Suprapubic skin (tissue), 4 donors: ENCODE measurements at places on chromosomes 4 and X. TPM values are rescaled to one million over a fixed set of nuclear protein-coding genes. Genes with fewer than 3 reads are reported as not detected.

The BEX4 gene
- 19.9 TPM for total RNA-seq

The STOX2 gene
- total RNA-seq: 10.8 TPM

The SSX4 gene
- total RNA-seq: not detected

The IL1RAPL2 gene
- total RNA-seq: 0.25 TPM

The FAM53A gene
- 2.2 TPM for total RNA-seq

The FAM236D gene
- total RNA-seq: not detected

The BANK1 gene
- 2.1 TPM for total RNA-seq

The NHSL2 gene
- total RNA-seq: 3.9 TPM

The H2BW1 gene
- not detected for total RNA-seq

GRCh38 chr4:106369456-106370060, 980 bp upstream of the GIMD1 start:
- DNase-seq: no peak

GRCh38 chrX:30248854-30249253, 1.9 kb downstream of the MAGEB1 start:
- no peak for DNase-seq

DNA sequence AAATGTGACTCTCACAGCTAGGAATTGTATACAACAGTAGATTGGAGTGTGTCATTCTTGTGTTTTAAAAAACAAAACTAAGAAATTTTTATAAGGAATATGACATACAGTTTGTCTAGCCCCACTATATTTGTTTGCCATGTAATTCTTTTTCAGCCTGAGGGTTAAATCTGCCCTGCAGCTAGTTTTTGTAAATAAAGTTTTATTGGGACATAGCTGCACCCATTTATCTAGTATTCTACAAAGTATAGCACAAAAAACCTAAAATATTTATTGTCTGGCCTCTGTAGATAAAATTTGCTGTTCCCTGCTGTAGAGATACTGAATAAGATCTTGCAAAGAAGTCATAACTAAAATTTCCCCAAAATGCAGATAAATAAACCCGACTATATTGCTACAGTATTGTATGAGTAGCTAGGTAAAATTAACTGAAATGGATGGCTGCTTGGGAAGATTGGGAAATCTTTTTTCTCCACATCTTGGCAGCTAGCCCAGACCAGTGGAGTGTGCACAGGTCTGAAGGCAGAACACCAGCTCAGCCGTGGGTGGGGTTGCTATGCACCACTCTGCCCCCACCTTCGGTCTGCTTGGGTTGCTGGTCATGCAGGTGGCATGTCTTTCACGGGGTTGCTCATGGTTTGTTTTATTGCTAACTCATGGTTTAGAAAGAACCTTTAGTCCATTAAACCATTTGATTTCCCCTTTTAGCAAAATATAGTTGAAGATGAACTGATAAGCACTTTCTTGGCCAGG, 127.9 kb downstream of the KLHL8 start:
- DNase-seq: no peak

- DNase-seq: no peak
Measured at GRCh38 chrX:39519030-39519488, 578.7 kb downstream of the BCOR start.

GRCh38 chrX:115709039-115709438, 148.1 kb downstream of the PLS3 start:
- DNase-seq: no peak

DNA sequence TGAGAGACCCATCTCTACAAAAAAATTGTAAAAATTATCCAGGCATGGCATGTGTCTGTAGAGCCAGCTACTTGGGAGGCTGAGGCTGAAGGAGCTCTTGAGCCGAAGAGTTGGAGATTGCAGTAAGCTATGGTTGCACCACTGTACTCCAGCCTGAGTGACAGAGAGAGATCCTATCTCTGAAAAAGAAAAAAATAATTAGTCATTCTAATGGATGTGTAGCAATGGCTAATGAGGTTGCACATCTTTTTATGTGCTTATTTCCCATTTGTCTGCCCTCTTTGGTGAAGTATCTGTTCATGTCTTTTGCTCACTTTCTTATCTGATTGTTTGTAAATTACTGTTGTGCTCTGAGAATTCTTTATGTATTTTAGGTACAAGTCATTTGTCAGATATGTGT, 19.0 kb upstream of the MAML3 start:
- DNase-seq: no peak

DNA sequence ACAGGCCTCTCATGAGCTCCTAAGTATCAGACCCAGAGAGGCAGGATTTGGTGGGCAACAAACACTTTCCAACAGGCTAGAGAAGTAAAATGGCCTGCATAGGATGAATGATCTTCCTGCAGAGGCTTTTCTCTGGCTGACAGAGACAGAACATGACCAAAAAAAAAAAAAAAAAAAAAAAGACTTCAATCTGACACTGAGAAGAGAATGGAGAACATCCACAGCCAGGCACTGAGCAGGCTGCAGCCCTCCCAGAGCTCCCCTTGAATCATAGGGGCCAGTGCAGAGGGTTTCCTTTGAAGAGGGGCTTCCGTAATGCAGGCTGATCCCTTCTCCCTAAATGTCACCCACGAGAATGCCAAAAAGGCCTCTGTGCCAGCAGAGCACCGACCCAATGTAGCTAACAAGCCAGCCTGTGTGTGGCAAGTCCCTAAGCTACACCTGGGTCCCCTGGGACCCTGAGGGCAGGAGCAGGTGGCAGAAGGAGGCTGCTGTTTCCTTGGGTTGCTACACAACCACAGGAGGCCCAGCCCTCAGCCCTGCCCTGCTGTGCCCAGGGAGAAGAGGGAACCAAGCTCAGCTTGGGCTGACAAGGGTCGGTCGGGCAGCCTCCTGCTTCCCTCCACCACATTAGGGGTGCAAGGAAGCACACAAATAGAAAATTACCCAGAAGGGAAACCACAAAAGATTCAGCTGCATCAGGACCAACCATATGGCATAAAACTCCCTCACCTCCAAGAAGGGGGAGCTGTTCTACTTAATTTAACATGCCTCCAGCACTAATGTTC, 55.6 kb downstream of the MAP7D2 start:
- no peak for DNase-seq

DNA sequence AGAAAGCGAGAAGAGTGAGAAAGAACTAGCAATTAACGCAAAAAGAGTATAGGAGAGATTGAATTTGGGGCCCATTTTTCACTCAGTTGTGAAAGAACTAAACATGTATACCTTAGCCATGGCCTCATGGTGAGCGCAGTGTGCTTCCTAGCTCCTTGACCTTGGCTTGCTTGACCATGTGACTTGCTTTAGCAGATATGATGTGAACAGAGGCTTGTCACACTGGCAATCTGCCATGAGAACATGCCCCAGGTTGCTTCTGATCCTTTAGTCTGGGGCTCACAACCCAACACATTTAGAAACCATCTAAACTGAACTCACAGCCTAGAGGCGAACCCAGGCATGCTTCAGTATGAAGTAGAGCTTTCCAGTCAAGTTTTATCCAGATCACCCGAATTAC, 260.1 kb upstream of the FTHL17 start:
- no peak for DNase-seq

DNA sequence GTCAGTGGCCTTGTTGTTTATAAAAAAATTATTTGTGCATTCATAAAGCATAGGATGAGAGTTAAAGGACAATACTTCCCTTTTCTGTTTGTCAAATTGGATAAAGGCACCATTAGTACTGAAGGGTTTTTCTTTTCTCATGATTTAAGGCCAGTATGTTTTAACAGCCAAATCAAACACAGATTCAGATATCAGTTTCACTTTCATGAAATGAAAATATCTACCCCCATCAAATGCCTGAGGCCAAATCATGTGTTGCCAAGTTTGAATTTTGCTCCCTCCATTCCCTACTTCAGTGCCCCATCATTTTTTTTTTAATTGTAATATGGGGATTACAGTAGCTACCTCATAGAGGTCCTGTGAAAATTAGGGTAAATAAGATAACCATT, 745.9 kb downstream of the RPA4 start:
- DNase-seq: no peak

DNA sequence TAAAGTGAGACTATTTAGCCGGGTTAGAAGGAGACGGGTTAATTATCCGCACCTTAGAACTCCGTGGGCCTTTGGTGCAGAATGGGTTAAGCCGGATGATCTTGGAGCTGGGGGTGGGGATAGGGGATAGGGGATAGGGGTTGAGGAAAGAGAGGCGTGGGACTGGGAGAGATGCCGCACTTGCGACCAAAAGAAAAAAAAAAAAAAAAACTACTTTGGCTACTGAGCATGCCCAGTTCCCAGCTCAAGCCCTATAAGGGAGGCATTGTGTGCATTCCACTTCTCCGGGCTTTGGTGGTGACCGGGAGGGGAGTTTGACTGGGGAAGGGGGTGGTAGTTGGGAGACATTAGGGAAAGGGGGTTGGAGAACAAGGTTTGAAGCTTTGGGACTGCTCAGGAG, at the start of gene SLITRK4:
Gene SLITRK4 (minus strand): TSS at position 187 of the 400 bp plus-strand sequence. CDS start 4,993 bp downstream, outside the sequence.
- no peak for DNase-seq

DNA sequence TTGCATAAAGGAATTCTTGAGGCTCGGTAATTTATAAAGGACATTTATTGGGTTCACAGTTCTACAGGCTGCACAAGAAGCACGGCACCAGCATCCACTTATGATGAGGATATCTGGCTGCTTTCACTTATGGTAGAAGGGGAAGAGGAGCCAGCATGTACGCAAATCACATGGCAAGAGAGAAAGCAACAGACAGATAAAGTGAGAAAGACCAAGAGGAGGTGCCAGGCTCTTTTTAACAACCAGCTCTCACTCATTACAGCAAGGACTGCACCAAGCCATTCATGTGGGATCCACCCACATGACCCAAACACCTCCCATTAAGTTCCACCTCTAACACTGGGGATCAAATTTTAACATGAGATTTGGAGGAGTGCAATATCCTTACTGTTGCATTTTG, 1198.2 kb downstream of the ADGRL3 start:
- DNase-seq: no peak

DNA sequence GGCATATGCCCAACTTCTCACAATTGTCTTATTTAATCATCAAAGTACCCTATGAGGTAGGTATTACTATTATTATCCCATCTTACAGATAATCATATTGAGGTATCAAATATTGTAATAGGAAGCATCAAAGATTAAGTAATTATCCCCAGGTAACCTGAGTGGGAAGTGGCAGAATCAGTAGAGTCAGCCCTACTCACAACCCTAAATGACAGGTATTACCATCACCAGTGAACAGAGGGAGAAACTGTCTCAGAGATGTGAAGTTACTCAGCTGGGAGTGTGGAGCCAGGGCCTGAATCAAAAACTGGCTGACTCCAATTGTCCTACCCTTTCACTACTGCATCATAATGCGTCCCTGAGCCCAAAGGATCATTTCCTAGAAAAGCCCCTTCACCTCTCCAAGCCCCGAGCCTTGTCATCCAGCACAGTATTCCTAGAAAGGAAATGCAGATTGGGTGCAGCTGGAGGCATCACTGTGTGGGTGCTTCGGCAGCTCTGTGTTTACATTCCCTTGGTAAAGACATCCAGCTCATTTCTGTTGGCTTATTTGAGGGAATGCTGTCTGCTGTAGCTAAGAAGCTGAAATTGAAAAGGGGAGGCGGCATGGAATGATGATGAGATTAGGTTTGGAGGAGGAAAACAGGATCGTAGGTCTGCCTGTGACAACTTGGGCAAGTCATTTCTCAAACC, 72.8 kb downstream of the DHX15 start:
- no peak for DNase-seq

DNA sequence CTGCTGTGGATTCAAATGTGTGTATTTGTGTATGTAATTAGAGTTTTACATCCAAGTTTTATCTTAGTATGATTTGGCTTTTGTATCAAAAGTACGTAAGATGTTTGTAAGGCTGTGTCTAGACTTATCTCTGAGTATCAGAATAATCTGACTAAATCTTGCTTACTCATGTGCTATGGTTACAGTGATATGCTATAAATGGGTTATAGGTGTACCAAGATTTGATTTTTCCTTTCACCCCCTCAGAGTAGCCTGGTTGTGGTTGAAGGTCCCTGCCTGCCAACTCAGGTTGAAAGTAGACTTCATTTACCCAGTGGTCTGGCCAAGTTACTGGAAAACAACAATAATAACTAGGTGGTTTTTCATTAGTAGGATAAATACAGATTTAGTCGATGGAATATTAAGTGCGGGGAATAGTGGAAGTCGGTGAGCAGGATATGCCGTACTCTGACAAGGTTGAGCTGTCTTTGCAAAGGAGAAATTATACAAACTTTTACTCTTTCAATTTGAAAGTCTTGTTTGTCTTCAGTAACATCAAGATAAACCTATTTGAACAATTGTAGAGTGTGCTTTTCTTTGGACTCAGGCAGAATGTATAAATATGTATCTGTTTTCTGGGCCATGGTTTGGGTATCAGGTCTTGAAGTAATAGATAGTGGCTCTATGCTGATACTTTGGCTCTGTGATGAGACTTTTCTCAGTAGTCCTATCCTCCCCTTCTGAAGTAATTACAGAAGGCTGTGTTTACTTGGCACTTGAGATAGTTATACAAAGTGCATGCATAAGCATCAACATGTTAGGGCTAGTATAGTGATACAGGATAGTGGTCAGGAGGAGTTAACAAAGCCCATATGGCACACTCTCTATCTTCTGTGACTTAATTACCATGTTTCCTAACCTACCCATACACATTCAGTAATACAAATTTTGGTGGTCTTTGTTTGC, 23.7 kb downstream of the BMP2K start:
- DNase-seq: no peak

DNA sequence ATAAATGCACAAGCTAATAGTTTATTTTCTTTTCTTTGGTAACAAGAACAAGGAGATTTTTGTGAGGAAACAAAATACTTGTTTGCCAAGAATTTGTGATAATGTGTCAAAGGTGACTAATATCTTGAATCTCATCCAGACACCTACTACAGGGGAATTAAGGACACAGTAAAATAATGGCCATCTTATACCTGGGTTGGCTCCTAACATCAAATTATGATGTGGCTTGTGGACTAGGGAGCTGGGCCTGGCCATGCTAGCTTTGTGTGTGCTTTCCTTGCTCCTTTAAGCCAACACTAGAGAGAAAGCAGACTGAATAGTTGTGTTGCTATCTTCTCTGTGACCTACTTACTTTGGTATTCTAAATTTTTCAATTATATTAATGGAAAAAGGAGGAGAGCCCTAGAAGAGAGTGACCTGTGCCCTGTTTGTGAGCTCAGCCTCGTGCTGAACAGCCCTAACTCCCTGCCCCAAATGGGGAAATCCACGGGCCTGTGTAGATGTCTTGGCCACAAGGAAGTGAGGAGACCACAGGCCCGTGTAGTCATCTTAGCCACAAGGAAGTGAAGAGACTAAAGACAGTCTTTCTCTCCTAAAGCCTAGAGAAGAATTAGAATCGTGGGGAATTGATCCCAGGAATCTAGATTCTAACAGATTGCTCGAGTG, 23.3 kb downstream of the ARHGAP24 start:
- peak; percentile 78 for DNase-seq

DNA sequence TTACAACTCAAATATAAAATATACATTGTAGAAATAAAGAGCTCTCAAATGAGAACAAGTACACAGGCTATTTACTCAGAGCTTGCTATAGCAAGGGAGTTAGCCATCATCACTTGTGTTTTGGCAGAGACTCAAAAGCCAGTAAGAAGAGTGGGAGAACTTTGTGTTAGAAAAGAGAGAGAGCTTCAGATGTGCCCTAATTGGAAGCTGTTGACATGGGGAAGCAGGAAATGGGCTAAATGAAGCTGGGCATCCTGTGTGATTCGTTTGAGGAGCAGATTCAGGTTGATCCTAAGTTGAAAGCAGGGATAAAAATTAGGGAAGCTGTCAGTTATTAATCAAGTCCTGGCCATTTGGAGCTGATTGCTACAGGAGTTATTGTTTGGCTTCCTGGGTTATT, 207.4 kb upstream of the MAOA start:
- DNase-seq: no peak

GRCh38 chr4:169121861-169122382, 111.9 kb upstream of the CBR4 start:
- DNase-seq: no peak
